ENCODE measurements at places on chromosomes 11 and 22.

GRCh38 chr11:61629082-61629833 is 48.4 kb upstream of the SYT7 start:
- DNase-seq = no peak

DNA sequence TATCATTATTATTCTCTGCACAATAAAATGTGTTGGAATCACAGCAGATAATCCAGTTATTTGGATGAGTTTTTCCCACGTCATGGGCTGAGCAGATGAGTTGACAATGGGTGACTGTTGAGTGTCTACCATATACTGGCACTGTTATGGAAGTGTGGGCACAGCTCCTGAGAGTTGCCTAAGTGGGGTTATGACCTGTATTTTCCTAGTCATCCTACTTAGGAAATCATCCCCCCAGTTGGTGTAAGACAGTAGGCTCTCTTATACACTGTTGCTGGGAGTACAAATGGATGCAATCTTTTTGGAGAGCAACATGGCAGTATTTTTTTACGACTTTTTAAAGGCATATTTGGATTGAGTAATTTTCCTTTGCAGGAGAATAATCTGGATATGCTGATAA is 66.4 kb downstream of the TRAF6 start:
- DNase-seq = no peak

DNA sequence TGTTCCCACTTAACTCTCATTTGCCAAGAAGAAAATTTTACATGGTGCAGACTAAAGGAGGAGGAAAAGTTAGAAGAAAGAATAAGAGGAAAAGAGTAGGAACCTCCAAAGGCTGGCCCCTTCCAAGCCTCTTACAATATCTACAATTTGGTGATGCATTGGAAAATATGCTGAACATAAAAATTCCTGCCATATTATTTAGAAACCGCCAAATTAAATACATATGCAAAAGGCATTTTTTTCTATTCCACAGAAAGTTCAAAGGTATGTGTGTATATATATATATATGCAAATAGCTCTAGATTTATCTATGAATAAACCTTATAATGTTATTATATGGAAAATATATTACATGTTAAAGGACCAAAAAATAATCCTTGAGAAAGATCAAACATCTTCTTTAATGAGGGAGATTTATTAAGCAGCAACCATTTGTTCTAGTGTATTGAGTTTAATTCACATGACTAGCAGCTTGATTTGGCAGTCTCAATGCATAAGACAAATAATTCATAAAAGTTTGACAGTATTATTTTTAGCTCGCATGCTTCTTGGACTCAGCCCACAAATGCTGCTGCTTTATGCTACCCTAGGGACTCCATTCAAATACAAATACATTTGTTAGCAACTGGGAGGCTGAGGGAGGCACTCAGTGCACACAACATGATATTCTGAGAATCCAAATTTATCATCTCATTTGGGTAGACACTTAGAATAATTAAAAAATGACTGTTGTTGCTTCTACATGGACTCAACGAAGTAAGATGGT is 184.9 kb downstream of the SBF2 start:
- no peak for DNase-seq

- no peak for DNase-seq
Measured at GRCh38 chr11:45021692-45022141, 71.0 kb upstream of the TP53I11 start.

Measured in NCI-H774 (cell line).